BJ (cell line): ENCODE measurements at places on chromosomes 16 and 17.

DNA sequence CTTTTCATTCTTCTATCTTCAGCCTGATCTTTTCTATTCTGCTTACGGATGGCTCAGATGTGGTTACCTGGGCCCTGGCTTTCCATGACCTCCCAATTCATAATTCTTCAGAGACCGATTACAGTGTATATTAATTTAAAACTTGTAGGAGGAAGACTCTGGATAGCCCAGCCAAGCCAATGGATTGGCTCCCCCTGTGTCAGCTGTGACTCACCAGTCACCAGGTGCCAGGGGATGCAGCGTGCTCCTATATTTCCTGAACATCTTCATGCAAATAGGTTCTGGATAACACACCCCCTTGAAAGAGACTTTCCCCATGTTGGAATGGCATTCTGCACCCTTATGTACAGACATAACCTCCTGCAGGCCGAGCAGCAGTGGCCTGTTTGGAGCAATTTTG, 208.3 kb upstream of the WSCD1 start:
- no peak for DNase-seq

DNA sequence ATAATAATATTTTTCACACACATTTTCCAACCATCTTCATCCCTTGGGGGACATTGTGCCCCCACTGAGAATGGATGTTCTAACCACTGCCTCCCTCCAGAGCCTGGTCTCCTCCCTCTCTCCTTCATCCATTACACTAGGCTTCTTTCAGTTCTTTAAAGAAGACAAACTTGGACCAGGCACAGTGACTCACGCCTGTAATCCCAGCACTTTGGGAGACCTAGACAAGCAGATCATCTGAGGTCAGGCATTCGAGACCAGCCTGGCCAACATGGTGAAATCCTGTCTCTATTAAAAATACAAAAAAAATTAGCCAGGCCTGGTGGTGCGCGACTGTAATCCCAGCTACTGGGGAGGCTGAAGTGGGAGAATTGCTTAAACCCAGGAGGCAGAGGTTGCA, 6.5 kb downstream of the ALOX15 start:
- no peak for DNase-seq

GRCh38 chr17:64147110-64148016, 17.4 kb upstream of the ERN1 start:
- DNase-seq: no peak

GRCh38 chr17:13753771-13754170, 152.0 kb upstream of the HS3ST3A1 start:
- DNase-seq: no peak

DNA sequence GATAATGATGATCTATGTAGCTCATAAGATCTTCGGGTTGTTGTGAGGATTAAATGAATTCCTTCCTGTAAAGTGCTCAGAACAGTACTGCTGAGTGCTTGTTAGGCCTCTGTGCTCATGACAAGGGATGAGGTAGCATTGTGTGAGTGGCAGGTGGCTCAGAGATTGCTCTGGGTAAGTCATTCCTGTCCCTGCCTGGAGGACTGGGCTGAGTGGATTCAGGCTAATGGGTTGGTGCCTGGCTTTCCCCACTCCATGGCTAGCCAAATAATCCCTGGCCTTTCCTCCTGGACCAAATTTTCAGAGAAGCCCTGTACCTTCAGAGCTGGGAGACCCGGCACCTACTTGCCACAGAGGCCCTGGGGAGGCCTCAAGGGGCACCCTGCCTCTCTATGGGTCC, 1.3 kb upstream of the CCDC92B start:
- no peak for DNase-seq

- DNase-seq: no peak
These were observed 27.6 kb downstream of the STAT5B start for GRCh38 chr17:42248351-42249179.

DNA sequence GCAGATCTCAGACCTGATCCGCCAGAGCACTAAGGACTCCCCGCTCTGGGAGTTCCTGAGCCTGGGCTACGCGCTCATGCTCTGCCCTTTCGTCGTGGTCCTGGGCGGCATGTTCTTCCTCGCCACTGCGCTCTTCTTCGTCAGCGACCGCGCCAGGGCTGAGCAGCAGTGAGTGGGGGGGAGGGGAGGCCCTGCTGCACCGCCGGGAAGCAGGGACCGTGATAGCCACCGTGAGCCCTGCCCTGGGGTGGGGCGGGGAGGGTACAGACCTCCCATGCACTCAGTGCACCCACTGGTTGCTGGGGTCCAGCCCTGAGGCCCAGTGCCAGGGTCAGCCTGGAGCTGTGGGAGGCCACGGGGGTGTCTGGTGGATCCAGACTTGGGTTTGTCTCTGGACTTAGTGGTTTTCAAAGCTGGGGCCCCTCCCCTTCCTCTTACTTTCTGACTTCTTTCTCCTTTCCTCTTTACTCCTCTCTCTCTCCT, 18.9 kb downstream of the MYBBP1A start:
- no peak for DNase-seq

GRCh38 chr16:72985148-72985941, 62.6 kb downstream of the ZFHX3 start:
- DNase-seq: peak; percentile 63

GRCh38 chr17:61689610-61690180, 98.7 kb upstream of the NACA2 start:
- no peak for DNase-seq

- no peak for DNase-seq
These were observed 699.2 kb upstream of the RBFOX1 start for GRCh38 chr16:6633456-6633855.

- no peak for DNase-seq
These were observed 6.2 kb downstream of the CRISPLD2 start for GRCh38 chr16:84825896-84826557.

- no peak for DNase-seq
These were observed 269.7 kb upstream of the ASIC2 start for GRCh38 chr17:33562792-33563191.

DNA sequence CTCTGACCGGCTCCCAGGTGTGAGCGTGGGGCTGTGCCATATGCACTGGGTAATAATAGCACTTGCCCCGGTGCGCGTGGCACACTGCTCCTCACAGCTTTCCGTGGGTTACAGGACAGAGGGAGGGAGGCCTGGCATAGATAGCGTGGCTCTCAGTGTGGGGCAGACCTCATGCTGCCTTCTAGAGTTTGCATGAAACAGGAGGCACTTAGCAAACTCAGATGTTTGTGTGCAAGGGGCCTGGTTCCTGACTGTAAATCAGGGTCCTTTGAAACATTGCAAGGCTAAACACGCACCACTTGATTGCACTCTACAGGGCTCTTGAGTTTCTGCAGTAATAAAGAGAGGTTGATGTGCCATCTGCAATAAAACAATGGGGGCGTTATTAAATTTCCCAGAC, 101.7 kb downstream of the RPTOR start:
- no peak for DNase-seq
